ENCODE measurements at places on chromosomes 12 and 14.
A peak's percentile ranks its signal among the peaks of the same experiment; 100 is the strongest.

GRCh38 chr14:34368971-34369647 is 92.9 kb downstream of the SPTSSA start:
- DNase-seq, result no peak

DNA sequence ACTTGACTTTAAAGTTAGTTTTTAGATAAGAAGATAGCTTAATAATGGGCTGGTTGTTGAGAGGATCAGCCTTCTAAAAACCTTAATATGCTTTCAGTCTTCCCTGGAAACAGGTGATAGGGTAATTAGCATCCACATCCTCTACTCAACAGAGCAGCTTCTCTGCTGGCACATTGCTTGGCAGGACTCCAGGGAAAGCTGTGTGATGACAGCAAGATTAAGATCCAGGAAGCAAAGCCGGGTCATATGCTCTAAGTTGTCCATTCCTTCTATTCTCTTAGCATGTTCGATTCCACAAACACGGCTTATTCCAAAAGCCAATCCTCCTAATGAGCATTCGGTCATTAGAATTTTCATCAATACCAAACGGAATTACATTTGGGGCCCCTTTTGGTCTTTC is 87.0 kb downstream of the HMGA2 start:
- DNase-seq, result no peak

- DNase-seq, result no peak
Observed at GRCh38 chr14:79333198-79333546, 878.1 kb downstream of the DIO2 start.

DNA sequence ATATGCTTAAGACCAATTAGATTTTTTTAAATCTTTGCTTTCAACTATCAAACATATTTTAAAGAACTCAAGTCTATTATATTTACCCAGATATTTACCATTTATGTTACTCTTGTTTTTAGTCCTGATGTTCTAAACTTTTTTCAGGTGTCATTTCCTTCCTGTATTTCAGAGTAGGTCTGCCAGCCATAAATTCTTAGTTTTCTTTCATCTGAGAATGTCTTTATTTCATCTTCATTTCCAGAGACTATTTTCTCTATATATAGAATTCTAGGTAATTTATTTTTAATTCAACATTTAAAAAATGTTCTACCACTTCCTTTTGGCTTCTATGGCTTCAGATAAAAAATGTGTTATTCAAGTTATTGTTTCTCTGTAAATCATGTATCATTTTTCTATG is 218.2 kb upstream of the AMIGO2 start:
- DNase-seq, result no peak

DNA sequence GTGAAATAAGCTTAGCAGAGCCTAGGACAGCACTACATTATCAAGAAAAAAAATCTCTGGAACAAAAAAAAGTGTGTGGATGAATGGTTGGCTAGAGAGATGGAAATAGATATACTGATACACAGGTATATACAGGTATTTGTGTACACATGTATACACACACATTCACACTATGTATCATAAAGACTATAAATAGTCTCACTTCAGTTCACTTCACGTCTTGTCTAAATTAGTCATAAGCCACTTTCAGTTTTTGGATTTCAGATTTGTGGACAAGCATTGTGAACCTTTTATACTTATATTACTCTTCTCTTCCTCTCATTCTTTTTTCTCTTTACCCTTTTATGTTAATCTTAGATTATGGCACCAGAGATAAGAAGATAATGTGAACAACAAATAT is 41.8 kb upstream of the SLC6A15 start:
- no peak for DNase-seq

- DNase-seq, result no peak
Observed at GRCh38 chr12:101857043-101857558, 20.3 kb upstream of the DRAM1 start.

DNA sequence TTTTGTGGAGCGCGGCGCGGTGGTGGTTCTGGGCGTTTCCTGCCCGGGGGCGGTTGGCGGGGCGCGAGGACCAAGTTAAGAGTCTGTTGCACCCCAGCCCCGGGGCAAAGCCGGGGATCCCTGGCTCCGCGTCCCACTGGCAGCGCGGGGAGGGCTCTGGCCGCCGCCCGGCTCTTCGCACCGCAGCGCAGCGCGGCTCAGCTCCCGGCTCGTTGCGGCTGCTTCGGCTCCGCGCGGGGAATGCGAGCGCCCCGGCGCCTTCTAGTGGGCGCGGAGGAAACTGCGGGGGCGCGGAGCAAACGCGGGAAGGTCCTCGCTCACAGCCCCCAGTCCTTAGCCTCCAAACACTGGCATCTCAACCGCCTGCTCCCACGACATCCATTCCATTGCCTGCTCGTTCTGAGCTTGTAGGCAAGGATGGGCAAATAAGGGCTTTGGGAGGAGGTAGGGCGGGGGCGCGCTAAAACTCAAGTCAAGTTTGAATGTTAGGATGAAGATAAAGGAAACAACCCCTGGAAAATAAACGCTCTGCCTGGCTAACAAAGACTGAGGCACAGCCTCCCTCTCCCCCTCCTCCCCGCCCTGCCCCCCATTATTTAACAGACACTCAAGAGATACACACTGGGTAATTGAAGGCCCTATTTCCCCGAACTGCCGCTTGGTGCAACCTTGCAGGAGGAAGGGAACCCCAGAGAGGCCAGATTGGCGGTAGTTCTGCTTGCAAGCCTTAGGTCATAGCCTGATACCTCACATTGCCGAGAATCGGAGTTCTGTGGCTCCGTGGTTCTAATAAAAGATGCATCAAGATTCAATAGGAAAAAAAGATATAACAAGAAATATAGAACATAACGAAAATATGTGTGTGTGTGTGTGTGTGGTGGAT is at the start of gene B4GALNT1:
Gene B4GALNT1 (minus strand): TSS at position 244 of the 883 bp plus-strand sequence. CDS start 1,069 bp downstream, outside the sequence.
- peak; percentile 67 for DNase-seq

DNA sequence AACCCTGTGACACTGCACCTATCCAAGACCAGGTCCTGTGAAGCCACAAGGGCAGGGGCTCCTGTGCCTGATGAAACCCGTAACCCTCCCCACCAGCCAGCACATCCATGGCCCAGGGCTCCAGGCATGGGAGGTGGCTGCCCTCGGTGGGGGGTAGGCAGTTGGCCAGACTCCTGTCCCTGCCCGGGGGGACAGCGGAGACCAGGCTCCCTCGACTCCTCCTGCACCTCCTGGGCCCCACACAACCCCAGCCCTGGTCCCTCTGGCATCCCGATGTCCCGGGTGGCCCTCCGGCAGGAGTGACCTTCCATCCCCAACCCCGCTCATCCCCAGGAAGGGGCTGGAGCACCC is 11.4 kb downstream of the AKT1 start:
- no peak for DNase-seq

- no peak for DNase-seq
Observed at GRCh38 chr12:105025890-105026289, 39.8 kb downstream of the NOPCHAP1 start.

- DNase-seq, result no peak
Observed at GRCh38 chr12:105322070-105322469, 8.4 kb upstream of the C12orf75 start.

DNA sequence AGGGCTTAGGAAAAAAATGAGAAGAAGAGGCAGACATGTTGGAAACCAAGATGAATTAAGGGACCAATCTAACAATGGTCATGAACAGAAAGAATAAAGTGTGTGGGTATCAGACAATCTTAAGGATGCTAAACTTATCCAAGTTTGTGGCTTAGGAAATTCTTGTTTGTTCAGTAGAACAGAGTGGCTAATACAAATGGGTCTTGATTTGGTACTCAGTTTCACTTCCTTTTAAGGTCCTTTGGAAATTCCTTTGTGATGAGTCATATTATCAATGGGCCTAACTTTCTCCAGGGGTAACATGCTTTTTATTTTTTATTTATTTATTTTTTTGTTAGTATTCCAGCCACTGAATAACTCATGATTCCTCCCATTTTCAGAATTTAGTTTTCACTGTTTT is 1154.7 kb upstream of the FLRT2 start:
- no peak for DNase-seq

DNA sequence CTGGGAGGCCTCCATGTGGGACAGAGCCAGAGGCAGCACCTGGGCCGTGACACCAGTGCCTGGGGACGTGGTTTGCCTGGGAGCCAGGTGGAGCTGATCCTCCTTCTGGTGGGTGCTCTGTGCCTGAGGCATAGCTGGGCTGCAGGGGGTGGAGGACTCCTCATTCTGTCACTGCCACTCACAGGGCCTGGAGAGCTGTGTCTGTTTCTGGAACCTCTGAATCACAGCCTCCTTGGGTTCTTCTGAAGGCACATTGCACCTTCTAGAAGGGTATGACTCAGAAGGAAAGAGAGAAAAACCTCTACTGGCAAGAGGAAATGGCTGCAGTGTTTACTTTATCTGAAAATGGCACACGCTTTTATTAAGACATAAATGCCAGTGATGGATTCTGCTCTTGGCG is 659.8 kb downstream of the VRK1 start:
- DNase-seq, result no peak

DNA sequence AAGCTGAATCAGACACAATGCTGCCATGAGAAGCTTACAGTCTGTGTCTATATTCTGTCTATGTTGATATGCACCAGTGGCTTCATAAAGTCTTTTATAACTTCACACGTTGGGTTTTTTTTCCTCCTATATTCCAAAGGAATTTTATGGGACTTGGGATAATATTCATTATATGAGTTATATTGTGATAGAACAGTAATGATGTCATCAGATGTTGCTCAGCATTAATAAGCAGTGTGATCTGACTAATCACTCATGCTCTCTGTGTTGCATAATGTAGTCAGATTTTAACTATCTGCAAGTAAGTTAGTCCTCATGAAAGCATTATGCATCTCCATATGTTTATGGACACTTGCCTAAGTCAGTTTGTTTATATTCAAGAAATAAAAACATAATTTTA is 159.6 kb downstream of the PLCZ1 start:
- DNase-seq, result no peak

DNA sequence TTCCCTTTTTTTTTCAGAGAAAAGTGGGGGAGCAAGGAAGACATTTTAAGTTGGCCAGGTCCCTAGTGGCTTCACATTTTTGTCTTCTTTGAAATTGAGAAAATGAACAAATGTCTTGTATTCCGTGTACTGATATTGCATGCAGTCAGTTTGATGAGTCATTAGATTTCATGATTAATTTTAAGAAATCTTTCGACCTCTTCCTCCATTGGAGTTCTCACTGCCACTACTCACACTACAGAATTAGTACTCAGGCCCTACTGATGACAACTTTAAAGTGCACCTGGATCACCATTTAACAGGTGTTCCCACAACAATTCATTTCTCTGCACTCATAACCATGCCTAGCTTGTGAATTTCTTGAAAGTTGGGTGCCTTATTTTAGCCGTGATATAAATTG is 50.5 kb downstream of the SAMD4A start:
- no peak for DNase-seq

DNA sequence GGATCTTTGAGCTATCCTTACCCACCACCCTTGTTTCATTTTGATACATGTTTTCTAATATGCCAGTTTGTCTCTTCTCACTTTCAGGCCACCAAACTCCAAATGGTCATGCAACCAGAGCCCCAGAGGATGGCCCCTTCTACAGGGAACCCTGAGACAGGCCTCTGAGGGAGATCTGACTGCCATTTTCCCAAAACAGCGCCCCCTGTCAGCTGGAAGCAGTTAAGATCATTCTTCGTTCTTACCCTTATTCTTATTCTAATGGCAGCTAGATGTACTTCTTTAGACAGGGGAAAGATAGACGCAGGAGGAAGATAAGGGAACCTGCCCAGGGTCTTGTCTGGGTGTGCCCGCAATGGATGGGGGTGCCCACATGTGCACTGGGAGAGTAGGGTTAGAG is 38.4 kb downstream of the C12orf56 start:
- no peak for DNase-seq

- DNase-seq, result no peak
Observed at GRCh38 chr12:79935624-79936345, 888 bp upstream of the PPP1R12A start.

- DNase-seq, result no peak
Observed at GRCh38 chr14:48323665-48324064, 648.3 kb upstream of the MDGA2 start.

DNA sequence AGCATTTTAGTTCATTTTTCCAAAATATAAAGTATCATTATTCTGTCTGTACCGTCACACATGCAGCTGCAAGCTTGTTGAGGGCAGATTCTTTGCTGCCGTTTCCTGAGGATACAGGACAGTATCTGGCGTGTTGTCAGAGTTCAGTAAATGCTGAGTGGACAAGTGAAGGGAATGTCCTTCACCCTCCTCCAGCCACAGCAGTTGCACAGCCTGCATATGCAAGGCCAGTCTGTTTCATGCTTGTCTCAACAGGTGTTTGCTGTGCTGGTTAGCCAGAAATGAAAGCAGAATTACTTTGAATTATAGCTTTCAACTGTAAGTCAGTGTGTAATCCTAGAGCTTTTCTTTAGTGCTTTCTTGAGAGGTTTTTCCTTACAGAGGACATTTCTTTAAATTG is 36.5 kb downstream of the TDP1 start:
- no peak for DNase-seq

- DNase-seq, result no peak
Observed at GRCh38 chr12:48164451-48164850, 7.1 kb upstream of the ASB8 start.

GRCh38 chr14:99515301-99516155 is 34.3 kb downstream of the CCNK start:
- no peak for DNase-seq

DNA sequence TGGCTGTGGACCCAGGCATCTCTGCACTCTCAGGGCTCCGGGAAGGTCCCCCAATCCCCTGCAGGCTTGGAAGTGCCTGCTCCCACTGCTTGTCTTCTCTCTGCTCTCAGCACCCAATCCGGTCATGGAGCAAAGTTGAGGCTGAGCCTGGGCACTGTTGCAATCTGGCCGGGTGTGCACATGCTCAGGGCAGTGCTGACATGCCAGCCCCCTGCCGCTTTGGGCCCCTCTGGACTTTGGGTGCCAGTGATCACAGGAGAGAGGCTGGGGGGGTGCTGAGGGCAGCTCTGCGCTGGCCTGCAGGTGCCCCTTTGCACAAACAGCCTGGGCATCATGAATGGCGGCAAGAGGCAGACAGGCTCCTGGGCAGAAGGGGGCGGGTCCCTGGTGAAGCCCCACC is 85.4 kb upstream of the OSBPL8 start:
- DNase-seq, result no peak

DNA sequence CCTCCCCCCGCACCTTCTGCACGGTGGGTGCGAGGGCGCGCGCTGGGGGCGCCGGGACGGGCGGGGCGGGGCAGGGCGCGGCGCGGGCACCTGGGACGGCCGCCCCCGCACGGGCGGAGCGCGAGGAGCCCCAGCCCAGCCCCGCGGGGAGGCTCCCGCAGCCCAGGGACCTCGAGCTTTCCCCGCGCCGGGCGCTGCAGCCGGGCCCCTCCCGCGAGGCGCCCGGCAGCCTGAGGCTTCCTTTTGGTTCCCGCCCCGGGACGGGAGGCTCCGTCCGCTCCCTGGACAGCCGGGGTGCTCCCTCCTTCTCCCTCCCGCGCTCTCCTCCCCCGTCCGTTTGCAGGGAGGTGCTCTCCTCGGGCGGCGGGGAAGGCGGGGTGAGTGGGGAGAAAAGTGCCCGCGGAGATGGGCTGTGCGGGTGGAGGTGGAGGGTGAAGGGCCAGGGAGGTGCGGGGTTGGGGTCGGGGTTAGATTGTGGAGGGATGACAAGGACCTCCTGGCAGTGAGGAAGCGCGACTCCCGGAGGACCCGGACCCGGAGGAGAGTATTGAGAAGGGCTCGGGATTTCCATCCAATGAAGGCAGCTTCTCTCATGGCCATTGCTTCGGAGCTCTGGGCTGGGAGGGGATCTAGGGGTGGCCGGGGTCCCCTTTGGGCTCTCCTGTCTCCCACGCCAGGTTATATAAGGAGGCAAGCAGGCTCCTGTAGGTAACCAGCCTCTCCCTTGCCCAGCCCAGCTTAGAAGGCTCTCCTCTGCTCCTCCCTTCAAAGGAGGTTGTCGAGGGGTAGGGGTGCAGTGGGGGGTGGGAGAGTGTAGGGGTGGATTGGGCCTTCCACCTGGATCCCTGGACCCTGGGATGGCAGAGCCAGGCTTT is 645 bp downstream of the JDP2 start:
- no peak for DNase-seq

GRCh38 chr12:104768033-104768432 is 190.1 kb downstream of the SLC41A2 start:
- DNase-seq, result no peak
